GM23248 (cell line): ENCODE measurements at places on chromosomes 7 and 10.
A peak's percentile ranks its signal among the peaks of the same experiment; 100 is the strongest.

GRCh38 chr10:124048371-124049290 lies 44.8 kb downstream of the CHST15 start:
- H3K27ac ChIP-seq = no peak overlapping the region
- DNase-seq = no peak
- H3K4me3 ChIP-seq = no peak overlapping the region
- no peaks in the 10 kb centered on the region for H3K4me1 ChIP-seq
- H3K36me3 ChIP-seq = no peaks in the 10 kb centered on the region

- DNase-seq = peak; percentile 35
- H3K4me3 ChIP-seq = no peak overlapping the region
- H3K27ac ChIP-seq = no peak overlapping the region
- H3K4me1 ChIP-seq = no peaks in the 10 kb centered on the region
- peaks cover 3% of the 10 kb centered on the region for H3K27me3 ChIP-seq
Observed at GRCh38 chr7:76191783-76192240, 9.9 kb upstream of the SRRM3 start.

DNA sequence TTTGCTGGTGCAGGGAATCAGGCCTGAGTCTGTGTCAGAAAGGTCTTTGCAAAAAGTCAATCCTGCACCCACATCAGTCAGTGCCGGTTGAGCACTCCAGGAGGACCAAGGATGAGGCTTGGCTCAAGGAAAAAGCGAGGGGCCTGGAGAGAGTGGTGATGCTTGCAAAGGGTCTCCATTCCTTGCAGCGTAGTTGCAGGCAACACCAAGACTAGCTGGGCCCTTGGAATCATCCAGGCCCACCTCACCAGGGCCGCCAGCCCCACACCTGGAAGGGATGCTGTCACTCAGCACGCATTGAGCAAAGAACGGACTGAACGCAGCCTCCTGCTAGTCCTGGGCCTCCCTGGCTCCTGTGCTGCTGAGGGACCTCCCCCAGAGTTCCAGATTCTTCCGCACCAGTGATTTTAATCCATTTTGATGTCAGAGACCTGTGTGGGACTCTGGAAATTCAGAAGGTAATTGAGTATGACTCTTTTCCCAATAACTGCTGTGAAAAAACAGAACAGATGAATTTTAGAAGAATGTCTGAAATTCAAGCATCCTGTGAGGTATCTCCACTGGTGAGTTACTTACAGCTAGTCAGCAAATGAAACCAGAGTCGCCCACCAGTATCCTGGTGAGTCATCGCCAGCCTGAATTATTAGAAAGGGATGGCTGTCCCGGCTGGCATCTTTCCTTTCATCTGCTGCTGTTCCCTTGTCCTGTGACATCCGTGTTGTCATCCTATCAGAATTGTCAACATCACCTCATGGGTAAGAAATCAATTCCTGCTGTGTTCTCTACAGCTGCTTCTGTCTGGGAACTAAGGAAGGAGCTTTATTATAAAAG lies 150.8 kb upstream of the NPS start:
- peaks cover 6% of the 10 kb centered on the region for H3K4me1 ChIP-seq
- DNase-seq = peak; percentile 87
- 0 out of 2 replicates have a peak overlapping the region, but pooled peaks have one; percentile 5 for H3K27ac ChIP-seq
- no peaks in the 10 kb centered on the region for H3K36me3 ChIP-seq
- no peak overlapping the region for H3K4me3 ChIP-seq

- H3K4me3 ChIP-seq = no peak overlapping the region
- H3K36me3 ChIP-seq = no peaks in the 10 kb centered on the region
- peaks cover 9% of the 10 kb centered on the region for H3K4me1 ChIP-seq
- peak; percentile 95 for DNase-seq
- H3K27me3 ChIP-seq = no peaks in the 10 kb centered on the region
- H3K27ac ChIP-seq = peak overlapping the region; percentile 23
Observed at GRCh38 chr10:46516660-46517416, 39.6 kb downstream of the GPRIN2 start.

DNA sequence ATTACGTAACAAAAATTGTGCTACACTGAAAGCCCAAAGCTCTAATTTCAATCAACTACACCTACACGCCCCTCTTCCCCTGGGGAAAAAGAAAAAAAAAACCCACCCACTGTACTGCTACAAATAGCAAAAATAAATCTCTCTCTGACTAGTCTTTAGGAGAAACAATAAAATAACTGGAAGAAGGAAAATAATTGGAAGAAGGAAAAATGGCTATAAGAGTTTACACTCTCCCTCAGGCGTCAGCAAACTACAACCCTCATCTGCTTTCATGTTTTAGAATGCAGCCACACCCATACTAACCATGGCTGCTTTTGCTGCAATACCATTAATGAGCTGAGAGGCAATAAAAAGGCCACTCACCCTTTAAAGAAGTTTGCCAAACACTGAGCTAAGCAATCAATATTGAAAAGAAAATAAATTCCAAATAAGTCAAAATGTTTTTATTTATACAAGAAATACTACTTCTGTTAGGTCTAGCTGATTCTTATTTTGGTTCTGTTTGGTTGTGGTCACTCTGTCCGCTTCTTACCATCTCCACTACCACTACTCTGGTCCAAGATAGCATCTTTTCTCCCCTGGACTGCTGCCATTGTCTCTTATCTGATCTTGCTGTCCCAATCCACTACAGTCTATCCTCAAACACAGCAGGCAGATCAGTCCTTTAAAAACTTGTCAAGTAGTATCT lies 3.8 kb downstream of the MINDY3 start:
- no peaks in the 10 kb centered on the region for H3K36me3 ChIP-seq
- H3K4me3 ChIP-seq = no peak overlapping the region
- no peaks in the 10 kb centered on the region for H3K27me3 ChIP-seq
- peaks cover 33% of the 10 kb centered on the region for H3K4me1 ChIP-seq
- DNase-seq = peak; percentile 36
- H3K27ac ChIP-seq = no peak overlapping the region

GRCh38 chr10:74061104-74061503 lies 63.2 kb downstream of the VCL start:
- no peak for DNase-seq
- peaks cover 38% of the 10 kb centered on the region for H3K4me1 ChIP-seq
- H3K27ac ChIP-seq = peak overlapping the region; percentile 15; the same call in 1 of the 2 replicates
- peaks cover 31% of the 10 kb centered on the region for H3K36me3 ChIP-seq
- H3K4me3 ChIP-seq = 0 out of 2 replicates have a peak overlapping the region, but pooled peaks have one; percentile 8
- no peaks in the 10 kb centered on the region for H3K27me3 ChIP-seq

- H3K27ac ChIP-seq = no peak overlapping the region
- H3K36me3 ChIP-seq = peaks cover 8% of the 10 kb centered on the region; the same call in 1 of the 2 replicates
- no peak overlapping the region for H3K4me3 ChIP-seq
- H3K4me1 ChIP-seq = no peaks in the 10 kb centered on the region
- H3K27me3 ChIP-seq = no peaks in the 10 kb centered on the region
Observed at GRCh38 chr7:30450240-30450982, 28.2 kb downstream of the NOD1 start.
